ENCODE measurements at places on chromosomes 2 and 18.

GRCh38 chr2:72770879-72771461 lies 54.9 kb downstream of the EXOC6B start:
- DNase-seq = peak; percentile 72

- no peak for DNase-seq
These were observed 160.8 kb downstream of the LPIN1 start for GRCh38 chr2:11907190-11907589.

GRCh38 chr2:173979751-173980351 lies 14.7 kb upstream of the SP3 start:
- DNase-seq = no peak

DNA sequence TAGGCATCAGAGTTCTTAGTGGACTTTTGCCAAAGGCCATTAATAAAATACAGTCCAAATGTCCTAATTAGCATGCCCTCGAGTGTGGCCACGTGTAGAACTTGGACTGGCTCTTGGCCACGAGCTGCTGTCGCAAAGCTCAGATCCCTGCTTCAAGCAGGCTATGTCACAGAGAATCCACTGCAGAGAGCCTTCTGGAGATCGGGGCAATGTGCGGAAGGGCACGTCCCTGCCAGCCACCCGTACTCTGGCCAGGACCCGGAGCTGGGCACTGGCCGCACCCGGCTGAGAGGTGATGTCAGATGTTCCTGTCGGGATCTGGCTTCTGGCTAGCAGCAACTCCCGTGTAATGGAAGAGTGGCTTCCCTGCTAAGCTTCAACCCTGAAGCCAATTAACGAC lies 432.7 kb upstream of the ID2 start:
- DNase-seq = no peak

DNA sequence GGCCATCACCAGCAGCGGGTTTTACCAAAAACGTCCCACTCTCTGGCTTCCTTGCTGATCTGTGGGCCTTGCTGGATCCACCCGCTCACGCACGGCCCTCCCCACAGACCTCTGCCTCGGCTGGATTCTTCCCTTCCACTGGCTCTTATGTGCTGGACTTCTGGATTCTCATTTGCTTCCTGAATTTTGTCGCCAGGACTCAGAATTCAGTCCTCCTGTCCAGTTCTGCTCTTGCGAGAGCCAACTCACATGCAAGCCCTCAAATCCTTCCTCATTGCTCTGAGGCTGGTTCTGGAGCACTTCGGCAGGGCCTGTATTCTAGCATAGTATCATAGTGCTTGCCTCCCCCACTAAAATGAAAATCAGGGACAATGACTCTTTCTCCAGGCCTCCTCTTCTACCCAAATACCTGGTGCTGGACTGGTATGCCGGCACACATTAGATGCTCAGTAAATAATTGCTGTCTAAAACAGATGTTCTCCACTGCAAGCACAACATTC lies 115.5 kb downstream of the ATL2 start:
- no peak for DNase-seq

GRCh38 chr18:55501982-55502710 lies 85.8 kb downstream of the TCF4 start:
- no peak for DNase-seq

GRCh38 chr2:220847589-220847988 lies 724.5 kb downstream of the EPHA4 start:
- peak; percentile 74 for DNase-seq

- no peak for DNase-seq
These were observed 102.8 kb upstream of the STPG4 start for GRCh38 chr2:47257946-47258348.

DNA sequence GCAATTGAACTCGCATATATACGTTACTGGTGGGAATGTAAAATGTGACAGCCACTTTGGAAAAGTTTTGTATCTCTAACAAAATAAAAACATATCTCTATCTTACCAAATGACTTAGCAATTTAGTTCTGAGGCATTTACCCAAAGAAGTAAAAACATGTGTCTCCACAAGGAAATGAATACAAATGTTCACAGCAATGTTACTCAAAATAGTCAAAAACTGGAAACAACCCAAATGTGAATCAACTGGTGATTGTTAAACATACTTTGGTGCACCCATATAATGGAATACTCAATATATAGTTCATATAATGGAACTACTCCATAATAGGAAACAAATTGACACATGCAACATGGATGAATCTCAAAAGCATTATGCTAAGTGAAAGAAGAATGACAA lies 70.4 kb upstream of the DNER start:
- no peak for DNase-seq

DNA sequence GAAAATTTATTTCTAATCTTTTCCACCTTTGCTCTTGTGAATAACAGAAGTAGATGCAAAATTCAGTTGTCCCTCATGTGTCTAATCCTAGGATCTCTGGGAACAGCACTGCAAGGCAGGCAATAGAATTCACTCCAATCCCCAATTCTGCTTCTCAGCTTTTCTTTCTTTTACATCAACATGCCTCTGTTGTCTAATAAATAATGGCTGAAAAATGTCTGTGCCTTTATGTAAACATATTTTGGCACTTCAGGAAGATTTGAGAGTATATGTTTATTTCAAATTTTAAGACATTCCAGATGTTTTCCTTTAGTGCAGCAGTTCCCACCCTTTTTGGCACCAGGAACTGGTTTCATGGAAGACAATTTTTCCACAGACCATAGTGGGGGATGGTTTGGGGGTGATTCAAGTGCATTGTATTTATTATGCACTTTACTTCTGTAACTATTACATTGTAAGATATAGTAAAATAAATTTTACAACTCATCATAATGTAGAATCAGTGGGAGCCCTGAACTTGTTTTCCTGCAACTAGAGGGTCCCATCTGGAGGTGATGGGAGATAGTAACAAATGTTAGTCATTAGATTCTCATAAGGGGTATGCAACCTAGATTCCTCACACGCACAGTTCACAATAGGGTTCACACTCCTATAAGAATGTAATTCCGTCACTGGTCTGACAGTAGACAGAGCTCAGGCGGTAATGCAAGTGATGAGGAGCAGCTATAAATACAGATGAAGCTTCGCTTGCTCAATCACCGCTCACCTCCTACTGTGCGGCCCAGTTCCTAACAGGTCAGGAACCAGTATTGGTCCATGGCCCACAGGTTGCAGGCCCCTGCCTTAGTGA lies 590.3 kb upstream of the CNTNAP5 start:
- no peak for DNase-seq

DNA sequence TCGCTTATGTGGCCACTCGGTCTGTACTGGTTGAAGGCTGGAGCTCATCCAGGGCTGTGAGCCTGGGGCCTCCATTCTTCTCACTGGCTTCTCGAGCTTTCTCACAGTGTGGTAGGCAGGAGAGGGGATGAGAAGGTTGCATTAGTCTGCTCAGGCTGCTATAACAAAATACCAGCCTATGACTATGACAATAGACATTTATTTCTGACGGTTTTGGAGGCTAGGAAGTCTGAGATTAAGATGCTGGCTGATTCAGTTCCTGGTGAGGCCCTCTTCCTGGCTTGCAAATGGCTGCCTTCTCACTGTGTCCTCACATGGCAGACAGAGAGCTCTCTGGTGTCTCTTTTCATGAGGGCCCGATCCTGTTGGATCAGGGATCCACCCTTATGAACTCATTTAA lies 6.2 kb upstream of the STK25 start:
- no peak for DNase-seq
